ENCODE measurements at places on chromosomes 6 and 20. TPM values are rescaled to one million over a fixed set of nuclear protein-coding genes. Genes with fewer than 3 reads are reported as not detected.

DNA sequence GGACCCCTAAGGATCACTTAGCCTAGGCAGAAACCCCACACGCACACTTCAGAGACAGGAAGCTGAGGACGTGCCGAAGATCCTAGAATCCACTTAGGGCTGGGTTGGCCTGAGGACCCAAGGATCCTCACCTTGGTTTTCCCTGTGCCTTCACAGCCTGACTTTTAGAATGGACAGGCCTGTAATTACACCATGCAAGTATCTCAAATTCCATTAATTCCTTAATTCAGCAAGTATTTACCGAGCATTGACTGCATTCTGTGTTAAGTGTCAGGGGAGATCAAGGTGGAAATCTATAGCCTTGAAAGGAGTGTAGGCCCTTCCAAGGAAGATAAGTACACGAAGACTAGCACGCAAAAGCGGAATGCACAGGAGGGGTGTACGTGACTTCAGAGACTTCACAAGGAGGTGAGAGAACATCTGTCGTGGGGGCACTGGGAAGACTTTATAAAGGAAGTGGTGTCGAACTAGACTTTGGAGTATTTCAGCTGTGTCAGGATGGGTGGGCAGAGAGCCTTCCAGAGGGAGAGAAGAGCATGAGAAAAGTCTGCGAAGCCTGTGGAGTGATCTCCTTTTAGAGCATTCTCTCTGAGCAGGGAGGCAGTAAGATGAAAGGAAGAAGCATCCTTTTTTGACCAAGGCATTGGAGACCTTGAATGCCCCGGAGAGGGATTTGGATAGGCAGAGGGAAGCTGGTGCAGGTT lies 4.0 kb downstream of the DSP start:
- peaks cover 12% of the 10 kb centered on the region for H3K27me3 ChIP-seq
- no peak overlapping the region for H3K27ac ChIP-seq
- no peak overlapping the region for H3K4me3 ChIP-seq
- H3K36me3 ChIP-seq = no peaks in the 10 kb centered on the region
- no peak for DNase-seq

GRCh38 chr6:439641-440167 lies 48.2 kb downstream of the IRF4 start:
- no peak overlapping the region for H3K4me3 ChIP-seq
- H3K27me3 ChIP-seq = no peaks in the 10 kb centered on the region
- DNase-seq = no peak
- no peaks in the 10 kb centered on the region for H3K36me3 ChIP-seq
- H3K4me1 ChIP-seq = no peaks in the 10 kb centered on the region
- H3K27ac ChIP-seq = no peak overlapping the region

DNA sequence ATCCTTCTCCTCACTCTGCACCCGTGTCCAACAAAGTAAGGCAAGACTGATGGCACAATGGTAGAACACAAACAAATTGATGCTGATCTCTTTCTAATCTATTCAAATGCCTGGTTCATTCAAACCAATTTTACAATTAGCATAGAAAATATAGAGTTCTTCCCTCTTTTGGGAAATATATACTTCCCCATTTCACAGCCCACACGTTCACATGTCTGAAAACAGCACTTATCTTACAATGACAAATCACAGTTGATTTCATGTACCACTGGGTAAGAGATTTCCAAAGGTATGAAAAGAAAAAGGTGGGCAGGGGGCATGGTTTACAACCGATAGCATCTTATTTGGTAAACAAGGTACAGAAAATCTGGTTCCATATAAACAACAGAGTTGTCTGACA lies 137.6 kb downstream of the RNGTT start:
- no peaks in the 10 kb centered on the region for H3K27me3 ChIP-seq
- H3K36me3 ChIP-seq = no peaks in the 10 kb centered on the region
- H3K4me3 ChIP-seq = no peak overlapping the region
- no peak overlapping the region for H3K27ac ChIP-seq
- no peaks in the 10 kb centered on the region for H3K4me1 ChIP-seq

DNA sequence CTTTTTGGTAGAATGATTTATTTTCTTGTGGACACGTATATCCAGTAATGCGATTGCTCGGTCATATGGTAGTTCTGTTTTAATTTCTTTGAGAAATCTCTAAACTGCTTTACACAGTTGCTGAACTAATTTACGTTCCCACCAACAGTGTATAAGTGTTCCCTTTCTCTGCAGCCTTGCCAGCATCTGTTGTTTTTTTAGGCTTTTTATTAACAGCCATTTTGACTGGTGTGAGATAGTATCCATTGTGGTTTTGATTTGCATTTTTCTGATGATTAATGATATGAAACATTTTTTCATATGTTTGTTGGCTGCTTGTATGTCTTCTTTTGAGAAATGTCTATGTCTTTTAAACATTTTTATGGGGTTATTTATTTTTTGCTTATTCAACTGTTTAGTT lies 196.7 kb downstream of the MOXD1 start:
- no peak overlapping the region for H3K27ac ChIP-seq
- H3K4me1 ChIP-seq = peaks cover 2% of the 10 kb centered on the region
- H3K4me3 ChIP-seq = no peak overlapping the region

- no peaks in the 10 kb centered on the region for H3K36me3 ChIP-seq
- H3K4me1 ChIP-seq = no peaks in the 10 kb centered on the region
- H3K27me3 ChIP-seq = no peaks in the 10 kb centered on the region
- no peak overlapping the region for H3K27ac ChIP-seq
Measured at GRCh38 chr20:5489601-5490000, 172.8 kb upstream of the PROKR2 start.

- H3K4me3 ChIP-seq = no peak overlapping the region
- no peak overlapping the region for H3K27ac ChIP-seq
- H3K36me3 ChIP-seq = no peaks in the 10 kb centered on the region
- no peak for DNase-seq
- H3K4me1 ChIP-seq = no peaks in the 10 kb centered on the region
Measured at GRCh38 chr6:9257215-9257614, 821.9 kb upstream of the SLC35B3 start.

- DNase-seq = no peak
- H3K36me3 ChIP-seq = no peaks in the 10 kb centered on the region
- no peaks in the 10 kb centered on the region for H3K4me1 ChIP-seq
Measured at GRCh38 chr6:2870046-2870636, 28.5 kb upstream of the SERPINB1 start.

DNA sequence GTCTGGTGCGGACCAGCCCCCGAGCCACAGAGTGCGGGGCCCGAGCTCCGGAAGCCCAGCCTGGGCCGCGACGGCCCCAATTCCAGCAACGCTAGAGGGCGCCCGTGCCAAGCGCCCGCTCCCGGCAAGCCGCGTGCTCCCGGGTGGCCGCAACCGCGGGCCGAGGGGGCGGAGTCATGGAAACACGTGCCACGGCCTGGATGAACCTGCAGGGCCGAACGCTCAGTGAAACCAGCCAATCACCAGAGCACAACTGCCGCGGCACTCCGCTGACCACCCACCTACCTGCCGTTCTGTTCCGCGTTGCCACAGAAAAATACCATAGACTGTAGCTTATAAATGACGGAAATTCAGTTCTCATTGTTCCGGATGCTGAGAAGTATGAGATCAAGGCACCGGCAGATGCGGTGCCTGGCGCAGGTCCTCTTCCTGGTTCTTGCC lies 85.7 kb upstream of the FOXC1 start:
- H3K4me1 ChIP-seq = no peaks in the 10 kb centered on the region
- DNase-seq = peak; percentile 17
- H3K4me3 ChIP-seq = peak overlapping the region; percentile 24

DNA sequence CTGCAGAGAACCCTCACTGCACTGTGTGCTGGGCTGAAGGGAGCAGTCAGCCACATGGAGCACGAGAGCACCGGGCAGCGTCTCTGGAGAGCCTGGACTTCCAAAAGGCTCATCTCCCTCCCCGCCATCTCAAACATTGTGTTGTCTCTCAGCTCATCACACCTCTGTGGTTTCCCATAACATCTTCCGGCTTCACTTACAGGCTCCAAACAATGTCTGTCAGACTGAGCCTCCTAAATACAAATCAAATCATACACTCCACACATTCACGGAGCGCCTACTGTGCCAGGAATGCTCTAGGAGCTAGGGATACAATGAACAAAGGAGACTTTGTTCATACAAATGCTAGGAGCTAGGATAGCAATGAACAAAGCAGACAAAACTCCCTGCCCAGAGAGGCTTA lies 398.0 kb downstream of the RNGTT start:
- no peak overlapping the region for H3K27ac ChIP-seq
- H3K4me3 ChIP-seq = no peak overlapping the region
- no peak for DNase-seq
- H3K36me3 ChIP-seq = no peaks in the 10 kb centered on the region

DNA sequence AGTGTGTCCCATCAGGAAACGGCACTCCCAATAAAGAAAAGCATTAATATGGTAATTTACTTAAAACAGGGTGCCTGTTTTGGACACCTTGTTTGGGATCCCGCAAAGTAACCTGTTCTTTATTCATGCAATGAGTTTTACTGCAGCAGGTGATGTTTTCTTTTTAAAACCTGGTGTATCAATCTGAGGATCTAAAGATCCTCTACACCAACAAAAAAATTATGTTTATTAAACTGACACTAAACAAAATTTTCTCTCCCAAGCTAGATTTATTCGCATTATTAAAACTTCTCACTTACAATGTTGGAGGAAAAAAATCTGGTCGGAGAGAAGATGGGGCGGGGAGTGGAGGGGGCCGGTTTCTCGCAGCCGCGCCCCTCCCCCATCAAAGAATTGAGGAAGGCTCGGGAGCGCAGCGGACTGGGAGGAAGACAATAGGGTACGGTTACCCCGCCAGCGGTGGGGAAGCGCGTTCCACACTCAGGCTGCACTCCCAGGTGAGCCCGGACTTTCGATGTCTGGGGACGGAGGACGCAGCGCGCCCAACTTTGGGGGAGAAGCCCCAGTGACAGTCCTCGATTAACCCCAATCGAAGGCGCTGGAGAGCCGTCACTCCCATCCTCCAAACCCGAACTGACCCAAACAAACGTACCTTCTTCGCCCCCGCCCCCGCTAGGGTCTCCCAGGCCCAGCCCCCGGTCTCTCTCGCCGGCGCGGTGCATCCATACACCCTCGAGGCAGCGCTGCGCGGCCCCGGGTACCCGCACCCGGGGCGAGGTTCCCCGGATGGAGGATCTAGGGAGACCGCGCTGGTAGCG lies 1.3 kb downstream of the CD24 start:
- no peak for DNase-seq
- peak overlapping the region; percentile 7 for H3K4me3 ChIP-seq
- H3K27ac ChIP-seq = no peak overlapping the region
- H3K4me1 ChIP-seq = peaks cover 15% of the 10 kb centered on the region

DNA sequence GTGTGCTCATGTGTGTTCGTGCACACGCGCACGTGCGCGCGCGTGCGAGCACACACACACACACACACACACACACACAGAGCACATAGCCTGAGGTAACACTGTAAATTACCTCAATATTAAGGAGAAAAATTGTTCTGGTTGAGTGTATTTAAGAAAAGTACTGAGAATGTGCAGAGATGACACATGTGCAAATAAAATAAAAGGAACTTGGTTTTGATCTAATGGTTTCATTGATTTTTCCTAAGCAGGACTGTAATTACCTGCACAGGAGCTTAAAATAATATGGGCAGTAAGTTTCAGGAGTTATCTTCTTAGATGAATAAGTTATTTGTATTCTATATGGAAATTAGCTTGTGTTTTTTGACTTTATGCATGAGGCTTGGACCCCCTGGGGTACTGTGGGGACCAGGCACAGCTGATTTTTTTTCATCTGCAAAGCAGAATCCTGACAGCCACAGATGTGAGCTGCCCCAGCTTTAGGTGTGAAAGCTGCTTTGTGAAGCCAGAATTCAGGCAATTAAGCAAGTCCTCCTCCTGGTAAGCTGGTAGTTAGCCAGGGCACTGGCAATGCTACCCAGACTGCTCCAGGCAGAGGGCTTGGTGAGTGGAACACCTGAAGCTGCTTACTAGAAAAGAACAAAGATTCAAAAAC lies 1040.6 kb upstream of the CITED2 start:
- H3K4me3 ChIP-seq = no peak overlapping the region
- H3K4me1 ChIP-seq = no peaks in the 10 kb centered on the region
- H3K27ac ChIP-seq = no peak overlapping the region
- H3K27me3 ChIP-seq = no peaks in the 10 kb centered on the region

DNA sequence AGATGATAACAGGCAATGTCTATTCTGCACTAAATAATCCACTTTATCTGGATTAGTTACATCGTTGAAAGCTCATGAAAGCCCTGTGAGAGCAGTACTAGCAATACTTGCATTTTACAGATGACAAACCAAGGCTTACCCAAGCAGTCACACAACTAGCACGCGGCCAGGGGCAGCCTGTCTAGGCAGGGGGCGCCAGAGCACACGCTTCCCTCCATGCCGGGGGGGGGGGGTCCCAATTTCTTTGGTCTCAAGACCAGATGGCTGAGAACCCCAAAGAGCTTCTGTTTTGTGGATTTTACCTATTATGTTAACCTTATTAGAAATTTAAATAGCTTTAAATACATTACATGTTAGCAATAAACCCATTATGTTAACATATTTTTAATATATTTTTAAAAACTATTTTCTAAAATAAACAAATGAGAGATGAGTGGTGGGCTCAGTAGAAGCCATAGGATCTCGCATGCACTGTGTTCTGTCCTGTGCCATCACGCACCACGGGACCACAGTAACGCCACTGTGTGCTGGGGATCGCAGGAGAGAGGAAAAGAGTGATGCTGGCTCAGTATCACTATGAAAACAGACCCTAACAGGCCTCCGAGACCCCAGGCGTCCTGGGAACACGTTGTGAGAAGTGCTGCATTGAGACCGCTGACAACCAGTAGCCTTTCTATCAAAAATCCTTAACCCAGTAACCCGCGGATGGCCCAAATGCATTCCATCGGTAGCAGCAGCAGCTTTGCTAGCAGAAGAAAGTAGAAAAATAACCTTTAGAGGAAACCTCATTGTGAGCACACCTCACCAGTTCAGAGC lies 5.3 kb upstream of the PRR18 start:
- peaks cover 2% of the 10 kb centered on the region for H3K4me1 ChIP-seq
- DNase-seq = no peak
- no peaks in the 10 kb centered on the region for H3K27me3 ChIP-seq
- H3K36me3 ChIP-seq = no peaks in the 10 kb centered on the region
- H3K4me3 ChIP-seq = no peak overlapping the region
- no peak overlapping the region for H3K27ac ChIP-seq

- H3K27me3 ChIP-seq = no peaks in the 10 kb centered on the region
- H3K4me1 ChIP-seq = no peaks in the 10 kb centered on the region
Measured at GRCh38 chr20:38842558-38842981, 37.1 kb downstream of the PPP1R16B start.

- DNase-seq = no peak
- no peak overlapping the region for H3K4me3 ChIP-seq
- H3K4me1 ChIP-seq = no peaks in the 10 kb centered on the region
- H3K36me3 ChIP-seq = no peaks in the 10 kb centered on the region
- H3K27me3 ChIP-seq = no peaks in the 10 kb centered on the region
- no peak overlapping the region for H3K27ac ChIP-seq
Measured at GRCh38 chr20:8255945-8256632, 124.0 kb downstream of the PLCB1 start.

GRCh38 chr6:163716690-163717089 lies 302.2 kb downstream of the QKI start:
- H3K36me3 ChIP-seq = no peaks in the 10 kb centered on the region
- H3K27me3 ChIP-seq = no peaks in the 10 kb centered on the region
- no peak overlapping the region for H3K4me3 ChIP-seq
- H3K27ac ChIP-seq = no peak overlapping the region
- H3K4me1 ChIP-seq = no peaks in the 10 kb centered on the region
- DNase-seq = no peak

OXT gene
- not detected for total RNA-seq

PRSS16 gene
- not detected for total RNA-seq

DYNLT2 gene
- total RNA-seq = 0.21 TPM

FAM217A gene
- total RNA-seq = not detected

HSPA1L gene
- total RNA-seq = not detected

CLDN20 gene
- total RNA-seq = not detected

METTL24 gene
- 2.0 TPM for total RNA-seq

ZFP57 gene
- not detected for total RNA-seq
